ENCODE measurements at places on chromosomes 1 and 21. TPM values are rescaled to one million over a fixed set of nuclear protein-coding genes. Genes with fewer than 3 reads are reported as not detected.
A peak's percentile ranks its signal among the peaks of the same experiment; 100 is the strongest.

DNA sequence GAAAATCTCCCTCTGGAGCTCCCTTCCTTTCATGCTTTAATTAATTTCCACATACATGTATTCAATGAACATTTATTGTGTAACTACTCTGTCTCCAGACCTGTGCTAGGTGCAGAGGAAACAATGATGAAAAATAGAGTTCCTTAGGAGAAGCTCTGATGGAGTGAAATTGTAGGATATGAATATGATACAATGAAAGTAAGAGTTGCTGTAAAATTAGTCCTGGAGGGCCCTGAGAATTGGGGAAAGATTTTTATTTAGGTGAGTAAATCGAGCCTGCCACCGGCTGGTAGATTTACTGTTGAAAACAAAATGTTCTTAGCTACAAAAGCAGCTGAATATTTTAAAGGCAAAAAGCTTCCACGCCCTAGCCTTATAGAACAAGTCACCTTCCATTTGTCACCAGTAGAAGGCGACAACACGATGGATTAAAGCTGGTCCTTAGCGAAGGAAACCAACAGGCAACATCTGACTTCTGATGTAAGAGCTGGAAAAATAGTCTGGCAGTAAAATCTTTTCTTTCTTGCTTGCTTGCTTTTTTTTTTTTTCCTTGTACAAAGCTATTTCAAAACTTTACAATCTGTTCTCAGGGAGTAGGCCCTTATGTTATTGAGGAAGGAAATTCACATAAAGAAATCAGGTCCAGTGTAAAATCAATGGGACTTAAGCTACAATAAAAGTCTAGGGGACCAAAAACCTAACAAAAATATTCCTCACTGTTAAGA lies 82.0 kb upstream of the ROR1 start:
- peak; percentile 93 for DNase-seq

GRCh38 chr1:51504806-51505525 lies 14.1 kb downstream of the EPS15 start:
- no peak for DNase-seq

GRCh38 chr1:39639305-39640130 lies at the start of gene HEYL:
TSS of gene HEYL (minus strand) at chr1:39639643. CDS start at chr1:39639625, 18 bp downstream.
- DNase-seq, result peak; percentile 54

DNA sequence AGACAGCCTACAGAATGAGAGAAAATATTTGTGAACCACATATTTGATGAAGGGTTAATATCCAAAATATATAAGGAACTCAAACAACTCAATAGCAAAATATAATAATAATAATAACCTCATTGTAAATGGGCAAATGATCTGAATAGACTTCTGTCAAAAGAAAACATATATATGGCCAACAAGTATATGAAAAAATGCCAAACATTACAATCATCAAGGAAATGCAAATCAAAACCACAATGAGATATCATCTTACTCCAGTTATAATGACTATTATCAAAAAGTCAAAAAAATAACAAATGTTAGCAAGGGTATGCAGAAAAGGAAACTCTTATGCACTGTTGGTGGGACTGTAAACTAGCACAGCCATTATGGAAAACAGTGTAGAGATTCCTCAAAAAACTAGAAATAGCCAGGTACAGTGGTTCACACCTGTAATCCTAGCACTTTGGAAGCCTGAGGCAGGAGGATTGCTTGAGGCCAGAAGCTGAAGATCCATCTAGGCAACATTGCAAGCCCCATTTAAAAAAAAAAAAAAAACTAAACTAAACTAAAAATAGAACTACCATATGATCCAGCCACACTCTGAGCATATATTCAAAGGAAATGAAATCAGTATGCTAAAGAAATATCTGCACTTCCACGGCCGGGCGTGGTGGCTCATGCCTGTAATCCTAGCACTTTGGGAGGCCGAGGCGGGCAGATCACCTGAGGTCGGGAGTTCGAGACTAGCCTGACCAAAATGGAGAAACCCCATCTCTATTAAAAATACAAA lies 17.3 kb upstream of the TRIM67 start:
- DNase-seq, result no peak

GRCh38 chr1:163580926-163581325 lies 259.2 kb downstream of the NUF2 start:
- no peak for DNase-seq

OVAAL gene
- polyA plus RNA-seq, result not detected

GRCh38 chr1:42453386-42453785 lies 2.4 kb downstream of the ZMYND12 start:
- no peak for DNase-seq

S100A4 gene
- polyA plus RNA-seq, result 32.6 TPM

MFSD2A gene
- polyA plus RNA-seq, result 108 TPM

Data from right lung (tissue), 10 donors.